GM04504 (cell line): ENCODE measurements at places on chromosomes 12 and 14.

- no peak for DNase-seq
Measured at GRCh38 chr14:99846808-99847207, 53.6 kb downstream of the EML1 start.

DNA sequence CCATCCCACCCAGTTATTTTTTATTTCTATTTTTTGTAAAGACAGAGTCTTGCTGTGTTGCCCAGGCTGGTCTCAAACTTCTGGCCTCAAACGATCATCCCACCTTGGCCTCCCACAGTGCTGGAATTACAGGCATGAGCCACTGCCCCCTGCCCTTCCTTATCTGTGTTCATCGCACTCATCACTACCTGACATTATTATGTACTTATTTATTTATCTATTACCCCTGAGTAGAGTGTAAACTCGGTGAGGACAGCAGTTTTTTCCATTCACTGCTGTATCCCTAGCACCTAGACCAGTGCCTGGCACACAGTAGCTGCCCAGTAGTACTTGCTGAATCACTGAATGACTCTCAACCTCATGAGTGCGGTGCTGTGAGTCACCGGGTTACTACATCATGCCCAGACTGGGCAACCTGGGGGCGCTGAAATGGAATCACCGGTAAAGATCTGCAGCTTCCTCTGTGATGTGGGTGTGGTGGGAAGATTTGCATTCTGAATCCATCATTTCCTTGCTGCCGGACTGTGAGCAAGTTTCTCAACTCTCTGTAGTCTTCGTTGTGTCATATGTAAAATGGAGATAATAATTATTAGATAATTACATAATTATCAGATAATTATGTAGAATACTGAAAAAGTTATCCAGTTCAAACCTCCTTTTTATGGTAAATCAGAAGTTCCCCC, 81.9 kb upstream of the USP44 start:
- DNase-seq, result peak; percentile 66

- DNase-seq, result peak; percentile 80
Measured at GRCh38 chr12:131860472-131861260, 32.5 kb downstream of the MMP17 start.

- DNase-seq, result no peak
Measured at GRCh38 chr14:33634631-33635030, 316.2 kb downstream of the EGLN3 start.

DNA sequence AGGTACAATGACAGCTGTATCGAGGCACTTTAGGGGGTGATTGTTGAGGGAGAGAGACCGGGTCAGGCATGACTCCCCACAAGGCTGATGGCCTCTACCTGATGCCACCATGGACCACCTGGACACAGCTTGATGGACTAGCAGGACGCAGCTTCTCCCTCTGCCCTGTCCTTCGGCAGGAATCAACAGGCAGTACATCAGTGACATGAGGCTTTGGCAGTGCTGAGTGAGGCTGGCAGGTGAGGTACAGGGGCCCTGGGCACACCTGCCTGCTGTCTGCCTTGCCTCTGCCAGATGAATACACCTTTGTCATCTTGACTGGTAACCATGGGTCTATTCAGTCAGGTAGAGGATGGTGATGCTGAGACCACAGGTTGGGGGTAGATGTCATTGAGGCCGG, 25.3 kb upstream of the ESRRB start:
- DNase-seq, result no peak

GRCh38 chr14:22189881-22190280, 399.1 kb downstream of the DAD1 start:
- no peak for DNase-seq

GRCh38 chr12:70892593-70892992, 27.9 kb downstream of the PTPRR start:
- DNase-seq, result no peak

DNA sequence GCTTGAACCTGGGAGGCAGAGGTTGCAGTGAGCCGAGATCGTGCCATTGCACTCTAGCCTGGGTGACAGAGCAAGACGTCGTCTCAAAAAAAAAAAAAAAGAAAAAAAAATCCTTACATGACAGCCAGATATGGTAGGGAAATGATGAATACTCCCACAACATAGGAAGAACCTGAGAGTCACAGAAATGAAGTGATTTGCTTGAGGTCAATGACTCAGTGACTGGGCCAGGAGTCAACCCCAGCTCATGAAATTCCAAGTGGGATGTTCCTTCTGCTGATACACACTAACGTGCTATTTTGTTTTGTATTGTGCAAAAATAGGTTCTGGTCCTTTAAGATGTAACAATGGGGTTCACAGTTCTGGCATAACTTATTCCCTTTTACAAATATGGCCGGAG, 9.0 kb downstream of the RHOF start:
- peak; percentile 76 for DNase-seq

- no peak for DNase-seq
Measured at GRCh38 chr12:870378-870777, 79.1 kb downstream of the RAD52 start.

- no peak for DNase-seq
Measured at GRCh38 chr12:124534776-124535740, 32.4 kb downstream of the NCOR2 start.

- no peak for DNase-seq
Measured at GRCh38 chr12:64706857-64707256, 52.3 kb downstream of the GNS start.

- DNase-seq, result no peak
Measured at GRCh38 chr12:8675591-8676036, 13.0 kb upstream of the MFAP5 start.

DNA sequence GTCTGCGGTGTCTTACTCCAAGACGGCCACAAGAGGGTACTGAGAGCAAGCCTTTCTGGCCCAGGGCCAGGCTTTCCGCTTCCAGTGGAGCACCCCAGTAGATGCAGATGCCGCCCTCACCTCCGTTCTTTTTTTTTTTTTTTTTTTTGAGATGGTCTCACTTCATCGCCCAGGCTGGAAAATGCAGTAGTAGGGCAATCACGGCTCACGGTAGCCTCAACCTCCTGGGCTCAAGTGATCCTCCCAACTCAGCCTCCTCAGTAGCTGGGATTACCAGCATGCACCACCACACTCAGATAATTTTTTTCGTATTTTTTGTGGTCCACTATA, 5.6 kb upstream of the LBHD2 start:
- peak; percentile 45 for DNase-seq

DNA sequence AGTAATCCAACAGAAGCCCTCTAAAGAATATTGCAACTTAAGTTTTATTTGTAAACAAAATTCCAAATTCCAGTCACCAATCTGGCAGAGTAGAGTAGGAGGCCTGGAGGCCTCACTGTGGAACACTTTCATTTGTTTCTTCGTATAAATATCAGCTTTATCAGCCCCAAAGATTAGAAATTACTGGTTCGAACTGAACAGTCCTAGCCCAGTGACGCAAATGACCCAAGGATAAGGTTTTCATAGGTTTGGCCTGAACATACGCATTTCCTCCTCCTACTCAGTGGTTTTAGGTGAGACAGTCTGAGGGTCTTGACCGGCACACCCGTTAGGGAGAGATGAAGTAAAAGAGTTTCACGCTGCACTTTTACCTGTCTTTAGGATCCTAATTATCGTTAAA, 1.7 kb downstream of the CDC42BPB start:
- DNase-seq, result no peak

GRCh38 chr14:79098324-79098723, 928.2 kb downstream of the NRXN3 start:
- DNase-seq, result no peak

- DNase-seq, result peak; percentile 17
Measured at GRCh38 chr12:57340104-57340503, 89.1 kb upstream of the STAC3 start.

DNA sequence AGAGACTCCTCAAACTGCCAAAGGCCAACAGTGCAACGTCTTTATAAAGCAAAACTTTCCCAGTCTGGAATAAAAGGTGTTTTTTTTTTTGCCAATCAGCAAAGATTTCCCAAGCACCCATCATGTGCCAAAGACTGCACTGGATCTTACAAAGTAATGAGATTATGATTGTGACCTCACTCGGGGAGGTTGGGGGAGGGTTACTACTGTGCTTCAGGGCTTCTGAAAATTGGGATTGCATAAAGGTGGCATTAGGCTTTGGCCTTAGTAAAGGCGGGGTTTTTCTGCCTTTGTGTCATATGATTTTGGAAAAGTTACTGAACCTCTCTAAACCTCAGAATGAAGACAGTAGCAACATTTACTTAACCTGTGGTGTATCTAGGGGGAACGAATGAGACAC, 233.8 kb downstream of the DACT1 start:
- no peak for DNase-seq

DNA sequence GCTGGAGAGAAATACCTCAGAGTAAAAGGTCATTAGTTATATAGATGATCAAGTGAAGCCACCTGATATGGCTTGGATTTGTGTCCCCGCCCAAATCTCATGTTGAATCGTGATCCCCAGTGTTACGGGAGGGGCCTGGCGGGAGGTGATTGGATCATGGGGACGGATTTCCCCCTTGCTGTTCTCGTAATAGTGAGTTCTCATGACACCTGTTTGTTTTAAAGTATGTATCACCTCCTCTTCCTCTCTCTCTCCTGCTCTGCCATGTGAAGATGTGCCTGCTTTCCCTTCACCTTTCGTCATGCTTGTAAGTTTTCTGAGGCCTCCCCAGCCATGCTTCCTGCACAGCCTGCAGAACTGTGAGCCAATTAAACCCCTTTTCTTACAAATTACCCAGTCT, 124.8 kb downstream of the FOXA1 start:
- DNase-seq, result no peak

DNA sequence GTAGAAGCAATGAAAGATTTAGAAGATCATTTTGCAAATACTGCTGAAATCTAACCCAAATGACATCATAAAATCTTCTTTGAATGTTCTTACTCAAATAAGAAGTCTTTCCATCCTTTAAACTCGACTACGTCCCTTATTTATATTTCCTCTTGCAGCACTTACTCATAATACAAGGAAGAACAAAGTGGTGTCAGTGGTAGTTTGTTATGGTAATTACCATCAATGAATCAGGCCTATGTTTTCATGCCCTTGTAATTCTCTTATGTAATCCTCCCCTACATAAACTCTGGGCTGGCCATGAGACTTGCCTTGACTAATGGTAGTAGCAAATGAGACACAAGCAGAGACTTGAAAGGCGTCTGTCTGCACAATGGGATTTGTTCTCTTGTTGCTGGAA, 17.0 kb downstream of the EEA1 start:
- DNase-seq, result peak; percentile 49

GRCh38 chr12:90048918-90049317, 340.3 kb upstream of the ATP2B1 start:
- no peak for DNase-seq

- DNase-seq, result no peak
Measured at GRCh38 chr14:105487449-105487985, 831 bp downstream of the CRIP1 start.
